Mesenchymal stem cell (in vitro differentiated cells and primary cell): ENCODE measurements at places on chromosomes 3 and 15.
A peak's percentile ranks its signal among the peaks of the same experiment; 100 is the strongest.

- no peak for DNase-seq
Measured at GRCh38 chr15:76994001-76994400, 925 bp upstream of the PSTPIP1 start.

- peak; percentile 0 for DNase-seq
Measured at GRCh38 chr15:46576646-46577395, 942.0 kb downstream of the SQOR start.

GRCh38 chr3:58837856-58838255 lies 171.3 kb upstream of the FAM3D start:
- DNase-seq = no peak

GRCh38 chr15:78327466-78327865 lies 12.7 kb upstream of the CRABP1 start:
- DNase-seq = no peak

GRCh38 chr15:84956199-84956598 lies 25.5 kb upstream of the PDE8A start:
- DNase-seq = no peak

- peak; percentile 93 for DNase-seq
Measured at GRCh38 chr3:134328147-134328591, 46.1 kb downstream of the AMOTL2 start.

- no peak for DNase-seq
Measured at GRCh38 chr3:65811086-65811761, 227.5 kb downstream of the MAGI1 start.

DNA sequence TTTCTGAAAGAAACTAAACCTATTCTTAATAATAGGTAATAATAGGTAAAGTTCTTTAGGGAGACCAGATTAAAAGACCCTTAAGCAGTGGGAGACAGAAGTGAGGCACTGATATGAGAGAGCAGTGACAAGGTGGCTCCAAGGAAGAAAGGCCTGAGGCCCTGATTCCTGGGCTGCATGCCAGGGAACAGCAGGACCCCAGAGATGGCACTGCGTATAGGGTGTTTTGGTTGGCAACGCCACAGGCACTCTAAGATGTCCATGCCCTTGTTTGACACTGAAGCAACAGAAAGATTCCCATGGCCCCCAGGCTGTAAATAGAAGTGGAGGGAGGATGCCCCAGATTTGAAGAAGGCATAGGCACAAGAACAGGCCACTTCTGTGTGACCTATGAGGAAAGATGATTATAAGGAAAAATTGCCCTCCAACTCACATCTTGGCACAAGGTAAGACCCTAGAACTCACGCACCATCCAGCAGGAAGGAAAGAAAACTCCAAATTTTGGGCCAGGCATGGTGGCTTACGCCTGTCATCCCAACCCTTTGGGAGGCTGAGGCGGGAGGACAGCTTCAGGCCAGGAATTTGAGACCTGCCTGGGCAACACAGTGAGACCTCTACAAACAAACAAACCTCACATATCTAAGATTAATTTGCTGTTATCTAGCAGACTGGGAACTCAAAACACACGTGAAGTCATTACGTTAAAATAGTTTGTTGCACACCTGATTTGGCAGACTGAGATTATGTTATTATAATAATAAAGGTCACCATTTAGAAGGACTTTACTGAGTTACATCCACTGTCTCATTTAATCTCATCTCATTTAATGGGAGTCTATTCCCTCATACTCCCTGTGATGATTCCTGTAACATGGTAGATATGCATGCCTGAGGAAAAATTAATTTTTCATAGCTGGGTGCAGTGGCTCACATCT lies 10.5 kb upstream of the BLM start:
- no peak for DNase-seq
